ENCODE measurements at places on chromosomes 16 and 17.
A peak's percentile ranks its signal among the peaks of the same experiment; 100 is the strongest.

- DNase-seq, result no peak
These were observed 94.5 kb downstream of the MARF1 start for GRCh38 chr16:15548482-15548891.

DNA sequence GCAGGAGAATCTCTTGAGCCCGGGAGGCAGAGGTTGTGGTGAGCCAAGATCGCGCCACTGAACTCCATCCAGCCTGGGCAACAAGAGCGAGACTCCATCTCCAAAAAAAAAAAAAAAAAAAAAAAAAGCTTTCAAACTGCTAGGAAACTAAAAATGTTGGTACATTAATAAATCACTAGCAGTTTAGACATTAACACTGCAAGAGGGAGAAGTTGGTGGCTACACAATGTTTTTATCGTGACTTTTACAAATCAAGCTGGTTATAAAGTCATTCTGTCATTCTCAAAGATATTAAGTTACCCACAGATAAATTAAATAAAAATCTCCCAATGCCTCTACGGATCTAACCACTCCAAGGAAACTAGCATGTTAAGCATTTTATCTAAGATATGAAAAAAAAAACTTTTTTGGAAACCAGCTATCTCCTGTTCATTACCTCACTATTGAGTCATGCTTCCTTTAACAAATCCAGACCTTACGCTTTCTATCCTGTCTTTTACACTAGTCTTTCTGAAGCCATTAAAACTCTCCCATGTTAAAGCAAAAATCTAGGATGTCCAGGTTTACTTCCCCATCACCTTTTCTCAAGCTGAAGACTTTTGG lies 85.9 kb upstream of the SMURF2 start:
- no peak for DNase-seq

DNA sequence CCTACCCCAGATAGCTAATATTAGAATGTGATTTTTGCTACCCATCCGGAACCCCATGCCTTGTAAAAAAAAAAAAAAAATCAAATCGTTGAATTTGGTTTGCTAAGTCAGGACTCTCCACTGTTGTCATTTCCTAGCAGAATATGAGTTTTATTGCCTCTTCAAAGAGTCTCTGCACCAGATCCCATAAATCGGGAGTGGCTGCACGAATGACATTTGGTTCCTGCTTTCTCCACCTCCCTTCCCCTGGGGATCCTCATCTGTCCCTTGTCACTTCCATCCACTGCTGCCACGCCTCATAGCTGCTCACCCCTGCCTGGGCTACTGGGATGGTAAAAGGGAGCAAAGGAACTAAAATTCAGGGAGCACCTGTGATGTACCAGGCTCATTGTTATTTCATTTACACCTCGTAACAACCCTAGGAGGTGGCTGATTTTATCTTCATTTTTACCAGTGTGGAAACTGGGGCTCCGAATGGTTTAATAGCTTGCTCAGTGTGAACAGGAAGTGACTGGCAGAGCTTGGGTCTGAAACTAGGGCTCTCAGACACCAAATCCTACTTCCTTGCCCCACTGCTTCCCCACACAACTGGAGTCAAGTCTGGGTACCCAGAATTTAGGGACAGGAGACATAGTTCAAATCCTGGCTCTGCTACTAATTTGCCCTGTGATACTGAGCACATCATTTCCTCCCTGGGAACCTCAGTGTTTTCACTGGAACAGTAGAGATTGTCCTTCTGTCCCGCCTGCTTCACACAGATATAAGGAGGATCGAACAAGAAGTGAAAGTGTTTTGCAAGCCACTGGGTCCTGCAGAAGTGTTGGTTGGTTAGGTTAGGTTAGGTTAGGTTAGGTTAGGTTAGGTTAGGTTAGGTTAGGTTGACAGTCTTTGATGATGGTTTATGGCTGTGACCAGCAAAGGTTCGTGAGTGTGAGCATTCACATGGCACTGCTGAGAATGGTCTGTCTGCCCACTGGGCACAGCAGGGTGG lies 585 bp upstream of the KRT36 start:
- DNase-seq, result no peak

DNA sequence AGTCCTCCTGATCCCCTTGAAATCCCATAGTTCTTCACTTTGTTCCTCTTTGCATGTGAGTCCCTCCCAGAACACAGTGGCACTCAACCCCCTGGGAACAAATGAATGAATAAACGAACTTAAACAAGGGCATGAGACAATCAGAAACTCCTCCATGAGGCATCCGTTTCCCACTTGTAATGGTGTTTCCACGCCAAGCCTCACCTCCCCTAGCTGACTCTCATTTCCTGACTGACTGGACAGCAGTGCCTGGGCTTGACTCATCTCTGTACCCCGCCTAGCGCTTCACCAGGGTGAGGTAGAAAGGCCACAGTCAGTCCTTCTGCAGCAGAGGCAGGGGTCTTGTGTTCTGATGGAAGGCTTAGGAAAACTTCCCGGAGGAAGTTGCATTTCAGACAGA lies 14.2 kb downstream of the KIF1C start:
- DNase-seq, result no peak

DNA sequence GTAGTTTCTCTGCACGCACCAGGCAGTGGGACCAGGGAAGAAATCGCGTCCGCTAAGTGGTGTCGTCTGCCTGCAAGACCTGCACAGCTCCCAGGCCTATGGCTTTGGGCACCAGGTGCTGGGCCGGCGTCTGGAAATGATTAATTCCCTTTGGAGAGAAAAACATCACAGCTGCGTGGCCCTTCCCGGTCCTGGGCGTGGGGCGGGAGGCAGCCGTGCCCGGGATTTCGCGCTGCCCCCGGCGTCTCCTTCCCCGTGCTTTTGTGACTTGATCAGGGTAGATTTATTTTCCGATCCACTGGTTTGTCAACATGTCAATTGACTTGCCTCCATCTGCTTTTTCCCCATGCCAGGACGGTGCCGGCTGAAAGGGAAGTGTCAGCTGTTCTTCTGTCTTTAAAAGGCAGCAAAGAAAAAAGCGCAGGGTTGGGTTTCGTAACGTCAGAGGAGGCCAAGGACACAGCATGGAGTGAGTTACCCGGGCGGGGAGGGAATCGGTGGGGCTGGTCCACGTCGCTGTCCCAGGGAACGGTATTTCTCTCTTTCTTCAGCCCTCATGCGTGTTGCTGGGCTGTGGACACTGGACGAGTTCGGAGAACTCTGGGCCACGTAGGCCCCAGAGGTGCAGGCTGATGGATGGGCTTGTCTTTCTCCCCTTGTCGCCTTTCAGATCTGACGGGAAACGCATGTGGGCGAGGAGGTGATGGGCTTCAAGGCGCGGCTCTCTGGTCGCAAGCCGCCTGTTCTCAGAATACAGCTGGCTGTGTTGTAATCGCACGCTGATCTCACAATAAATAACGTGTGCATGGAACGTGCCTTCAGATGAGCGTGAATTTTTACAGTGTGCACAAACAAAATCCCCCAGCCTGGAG lies 188.1 kb upstream of the ZNF469 start:
- peak; percentile 14 for DNase-seq

DNA sequence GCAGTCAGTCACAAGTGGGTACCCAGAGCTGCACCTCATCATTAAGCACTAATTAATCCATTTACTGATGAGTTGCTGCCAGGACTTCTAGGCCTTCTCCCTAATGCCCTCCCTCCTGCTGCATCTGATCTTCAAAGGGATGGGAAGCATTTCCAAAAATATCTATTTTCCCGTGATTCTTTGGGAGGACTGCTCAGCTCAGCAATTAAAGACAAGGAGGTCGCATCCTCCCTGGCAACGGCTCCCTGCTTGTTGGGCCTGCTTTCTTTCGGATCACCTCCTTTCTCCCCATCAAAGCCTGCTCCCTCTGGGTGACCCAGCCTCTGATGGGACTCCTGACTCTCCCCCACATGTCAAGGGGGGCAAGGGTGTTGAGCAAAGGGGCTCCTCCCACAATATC lies 26.0 kb upstream of the SPPL2C start:
- peak; percentile 62 for DNase-seq

- DNase-seq, result no peak
These were observed 3.2 kb upstream of the PABPN1L start for GRCh38 chr16:88869673-88869980.

DNA sequence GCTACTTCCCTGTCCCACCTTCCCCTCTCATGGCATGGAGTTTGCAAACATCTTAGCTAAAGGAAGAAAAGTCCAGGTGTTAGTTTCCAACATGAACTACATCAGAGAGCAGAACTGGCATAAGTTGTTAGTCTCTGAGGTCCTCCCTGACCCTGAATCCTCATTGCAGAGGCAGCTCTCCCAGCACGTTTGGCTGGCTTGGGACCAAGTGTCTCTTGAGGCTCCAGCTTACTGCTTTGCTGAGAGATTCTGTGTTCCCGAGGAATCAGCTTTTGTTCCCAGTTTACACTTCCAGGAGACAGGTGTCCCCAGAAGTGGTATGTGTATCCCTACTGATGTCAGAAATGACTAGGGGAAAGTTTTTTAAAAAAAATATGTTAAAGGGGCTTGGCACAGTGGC lies 14.7 kb downstream of the DNAH9 start:
- DNase-seq, result no peak

- DNase-seq, result no peak
These were observed 21.1 kb downstream of the IL4R start for GRCh38 chr16:27334838-27335237.

DNA sequence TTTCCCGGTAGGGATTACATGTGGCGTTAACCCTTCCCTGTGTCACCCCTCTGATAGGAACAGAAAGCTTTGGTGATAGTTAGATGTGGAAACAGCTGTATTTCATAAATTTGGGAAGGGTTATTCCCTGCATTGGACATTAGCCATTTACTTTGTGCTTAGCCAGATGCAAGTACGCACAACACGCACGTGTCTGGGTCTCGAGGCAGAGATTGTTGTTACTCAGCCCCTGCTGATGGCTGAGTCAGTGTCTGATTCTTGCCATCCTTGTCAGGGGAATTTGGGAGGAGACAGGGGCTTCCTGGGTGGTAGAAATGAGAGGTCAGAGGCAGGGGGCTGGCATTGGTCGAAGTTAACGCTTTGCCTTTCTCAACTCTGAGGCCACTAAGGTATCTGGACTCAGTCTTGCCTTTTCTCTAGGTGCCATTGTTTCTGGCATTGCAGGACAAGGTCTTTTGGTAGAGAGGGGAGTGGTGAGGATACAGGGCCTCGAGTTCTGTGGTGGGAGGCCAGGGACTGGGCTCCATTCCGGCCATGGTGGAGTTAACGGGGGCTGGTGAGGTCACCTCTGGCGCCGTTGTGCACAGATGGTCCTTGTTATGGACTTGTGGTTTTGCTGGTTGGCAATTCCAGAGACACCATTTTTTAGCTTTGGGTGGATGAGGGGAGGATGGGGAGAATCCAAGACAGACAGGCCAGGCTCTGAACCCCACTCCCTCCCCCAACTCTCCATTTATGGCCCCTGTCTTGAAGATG lies 8.2 kb downstream of the MMP2 start:
- no peak for DNase-seq

DNA sequence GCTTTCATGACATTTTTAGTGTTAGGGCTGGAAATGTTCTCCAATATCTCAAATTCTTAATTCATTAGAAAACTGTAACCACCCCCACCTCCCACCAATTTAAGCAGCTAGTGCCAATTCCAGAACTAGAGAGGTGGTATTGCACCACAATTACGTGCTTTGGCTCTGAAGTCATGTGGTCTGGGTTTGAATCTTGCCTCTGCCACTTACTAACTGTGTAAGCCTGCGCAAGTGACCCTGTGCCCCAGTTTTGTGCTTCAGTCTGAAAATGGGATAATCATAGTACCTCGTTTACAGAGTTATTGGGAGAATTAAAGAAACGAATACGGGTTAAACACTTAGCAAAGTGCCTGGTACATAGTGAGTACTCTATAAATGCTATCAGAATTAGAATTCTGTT lies 14.2 kb upstream of the MPHOSPH6 start:
- no peak for DNase-seq

DNA sequence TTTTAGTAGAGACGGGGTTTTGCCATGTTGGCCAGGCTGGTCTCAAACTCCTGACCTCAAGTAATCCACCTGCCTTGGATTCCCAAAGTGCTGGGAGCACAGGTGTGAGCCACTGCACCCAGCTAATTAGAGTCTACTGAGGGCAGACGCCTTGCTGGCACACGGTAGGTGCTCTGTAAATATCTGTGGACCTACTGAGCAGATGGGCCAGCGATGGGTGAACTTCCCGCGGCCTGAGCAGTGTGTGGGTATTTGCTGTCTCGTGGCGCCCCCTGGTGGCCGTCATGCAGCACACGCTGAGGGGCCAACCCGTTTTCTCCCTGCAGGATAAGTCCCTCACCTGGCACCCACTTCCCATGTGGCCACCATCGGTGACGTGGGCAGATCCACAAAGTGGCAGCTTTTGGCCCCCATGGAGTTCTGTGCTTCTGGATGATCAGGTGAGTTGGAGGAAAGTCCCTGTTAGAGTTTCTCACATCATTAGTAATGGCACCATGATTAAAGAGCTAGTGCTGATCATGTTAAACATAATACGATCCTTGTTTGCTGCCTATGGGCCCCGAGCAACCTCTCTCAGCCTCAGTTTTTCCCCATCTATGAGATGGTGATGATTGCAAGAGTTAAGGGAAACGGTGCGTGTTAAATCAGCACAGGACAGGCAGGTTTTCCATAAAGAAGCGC lies 40.7 kb downstream of the ZDHHC7 start:
- DNase-seq, result peak; percentile 65

DNA sequence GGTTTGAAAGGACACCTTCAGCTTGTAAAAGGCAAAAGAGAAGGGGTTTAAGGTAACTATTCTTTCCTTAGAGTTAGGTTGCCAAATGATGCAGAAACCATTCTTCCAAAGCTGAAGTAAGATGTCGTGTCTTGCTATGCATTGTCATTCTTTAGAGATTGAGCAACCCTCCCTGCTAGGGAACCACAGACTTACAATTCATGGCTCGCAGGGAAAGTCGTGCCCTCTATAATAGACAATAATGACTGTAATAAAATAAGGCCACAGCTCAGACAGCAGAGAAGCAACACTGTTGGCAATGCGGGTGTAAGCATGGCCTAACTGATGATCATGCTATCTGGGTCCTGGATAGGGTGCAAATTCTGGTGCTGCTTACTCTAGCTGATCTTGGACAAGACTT lies 129.6 kb upstream of the CDH13 start:
- DNase-seq, result no peak
